ENCODE measurements at places on chromosomes 16 and 17. TPM values are rescaled to one million over a fixed set of nuclear protein-coding genes. Genes with fewer than 3 reads are reported as not detected.

DNA sequence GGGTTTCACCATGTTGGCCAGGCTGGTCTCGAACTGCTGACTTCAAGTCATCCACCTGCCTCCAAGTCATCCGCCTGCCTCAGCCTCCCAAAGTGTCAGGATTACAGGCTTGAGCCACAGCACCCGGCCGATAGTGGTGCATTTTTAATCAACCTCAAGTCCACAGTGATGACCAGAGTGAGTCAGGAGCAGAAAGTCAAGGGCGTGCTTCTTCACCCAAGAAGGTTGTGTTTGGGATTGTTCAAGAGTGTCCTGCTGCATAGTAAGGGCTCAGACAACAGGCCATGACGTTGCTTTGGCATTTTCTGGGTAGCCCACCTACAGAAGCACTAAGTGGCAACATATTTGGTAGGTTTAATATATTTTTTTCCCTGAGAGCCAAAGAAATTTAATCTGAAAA lies 108.3 kb upstream of the FAM20A start:
- no peak for DNase-seq

DNA sequence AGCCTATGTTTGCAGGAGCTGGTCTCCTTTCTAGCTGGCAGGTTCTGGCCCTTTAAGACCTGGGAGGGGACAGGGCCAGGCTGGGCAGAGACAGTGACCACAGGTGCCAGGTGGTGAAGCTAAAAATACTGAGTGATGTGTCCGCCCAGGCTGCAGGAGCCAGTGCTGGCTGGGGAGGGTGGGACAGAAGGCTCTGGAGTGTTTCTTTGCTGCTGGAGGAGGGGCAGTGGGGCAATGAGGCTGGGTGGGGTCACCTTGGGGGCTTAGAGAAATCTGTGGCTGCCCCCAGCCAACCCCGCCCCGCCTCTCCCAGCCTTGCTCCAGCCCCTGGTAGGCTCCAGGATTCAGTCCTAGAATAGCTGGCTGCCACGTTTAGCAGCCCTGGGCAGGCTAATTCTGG lies 30.4 kb upstream of the SBK1 start:
- no peak for DNase-seq

- no peak for DNase-seq
Observed at GRCh38 chr17:42230225-42230624, 35.9 kb upstream of the GHDC start.

DNA sequence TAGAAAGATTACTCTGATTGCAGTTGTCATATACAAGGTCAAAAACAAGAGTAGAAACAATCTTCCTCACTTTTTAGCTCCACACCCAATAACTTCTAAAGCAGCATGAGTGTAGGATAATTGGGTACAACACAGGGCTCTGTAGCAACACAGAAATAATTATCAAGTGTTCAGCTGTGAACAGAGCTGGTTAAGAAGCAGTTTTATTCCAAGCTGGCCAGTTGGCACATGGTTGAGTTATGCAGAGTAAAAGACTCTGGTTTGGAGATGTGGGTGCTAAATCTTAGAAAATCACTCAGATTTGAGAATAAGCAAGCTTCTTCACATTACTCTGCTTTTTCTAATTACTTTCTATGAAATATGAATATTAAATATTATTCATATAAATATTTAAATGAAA lies 118.5 kb downstream of the KIF2B start:
- no peak for DNase-seq

DNA sequence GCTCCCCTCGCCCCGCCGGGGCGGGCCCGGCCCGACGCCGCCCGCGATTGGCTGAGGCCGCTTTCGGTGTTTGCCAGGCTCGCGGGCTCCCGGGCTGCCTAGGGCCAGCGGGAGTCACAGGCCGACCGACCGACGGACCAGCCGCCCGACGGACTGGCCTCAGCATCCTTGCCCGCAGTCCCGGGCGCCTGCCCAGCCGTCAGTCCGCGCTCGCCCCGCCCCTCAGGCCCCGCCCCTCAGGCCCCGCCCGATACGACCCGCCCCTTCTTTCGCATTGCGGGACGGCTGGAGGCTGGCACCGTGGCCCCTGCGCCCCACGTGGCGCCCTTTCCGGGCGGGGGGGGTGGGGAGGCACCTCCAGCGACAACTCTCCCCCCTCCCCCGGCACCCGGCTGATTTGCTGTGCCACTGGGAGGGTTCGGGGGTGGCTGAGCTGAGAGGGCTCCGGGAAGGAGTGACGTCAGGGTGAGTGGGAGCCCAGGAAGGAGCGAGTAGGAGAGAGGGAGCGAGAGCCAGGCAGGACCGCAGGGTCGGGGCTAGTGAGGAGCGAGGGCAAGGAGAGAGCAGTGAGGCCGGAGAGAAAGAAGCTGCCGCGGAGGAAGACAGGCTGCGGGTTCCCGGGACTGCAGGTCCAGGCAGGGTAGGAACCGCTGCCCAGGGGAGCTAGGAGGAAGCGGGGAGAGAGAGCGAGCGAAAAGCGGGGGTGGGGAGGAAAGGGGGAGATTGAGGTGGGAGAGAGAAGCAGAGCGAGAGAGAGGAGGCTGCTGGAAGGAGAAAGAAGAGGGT lies at the start of gene ASPHD1:
Gene ASPHD1 (plus strand): TSS at position 387 of the 786 bp plus-strand sequence. CDS start 484 bp downstream, outside the sequence.
- peak; percentile 78 for DNase-seq

DNA sequence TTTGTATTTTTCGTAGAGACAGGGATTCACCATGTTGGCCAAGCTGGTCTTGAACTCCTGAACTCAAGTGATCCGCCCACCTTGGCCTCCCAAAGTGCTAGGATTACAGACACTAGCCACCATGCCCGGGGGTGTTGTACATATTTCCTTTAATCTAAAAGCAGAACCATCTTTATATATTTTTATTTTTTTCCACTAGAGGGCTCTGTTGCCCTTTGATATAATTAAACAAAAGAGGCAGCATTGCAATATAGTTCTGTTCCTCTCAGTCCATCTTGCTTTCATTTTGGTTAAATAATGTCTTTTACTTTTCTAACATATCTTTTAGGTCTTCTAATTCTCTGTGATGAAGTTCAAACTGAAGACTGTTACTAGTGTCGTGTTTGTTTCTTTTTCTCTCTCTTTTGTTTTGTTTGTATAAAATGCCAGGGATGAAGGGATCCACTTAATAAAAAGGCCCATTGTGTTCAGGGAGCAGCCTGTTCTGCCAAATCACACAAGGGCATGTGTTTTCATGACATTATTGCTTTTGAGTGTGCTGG lies 23.4 kb downstream of the WWOX start:
- peak; percentile 34 for DNase-seq

DNA sequence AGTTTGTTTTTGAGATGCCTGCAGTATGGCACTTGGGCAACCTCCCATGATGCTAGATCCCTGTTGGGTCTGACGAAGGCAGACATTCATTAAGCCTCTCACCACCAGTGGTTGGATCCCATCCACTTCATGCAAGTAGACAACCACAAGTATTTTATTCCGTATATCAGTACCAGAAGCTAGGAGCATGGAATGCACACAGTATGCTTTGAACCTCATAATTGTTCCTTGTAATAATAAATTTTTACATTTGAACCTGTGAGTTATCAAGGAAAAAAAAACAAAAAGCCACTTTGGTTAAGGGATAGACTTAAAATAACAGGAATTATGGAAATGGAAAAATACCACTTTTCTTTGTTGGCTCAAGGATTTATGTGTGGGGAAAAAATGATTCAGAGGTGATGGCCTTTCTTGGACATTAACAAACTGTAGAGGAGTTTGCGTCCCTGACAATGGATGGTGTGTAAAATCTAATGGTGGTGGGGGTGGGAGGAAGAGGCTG lies 107.1 kb upstream of the KCNJ16 start:
- peak; percentile 100 for DNase-seq

DNA sequence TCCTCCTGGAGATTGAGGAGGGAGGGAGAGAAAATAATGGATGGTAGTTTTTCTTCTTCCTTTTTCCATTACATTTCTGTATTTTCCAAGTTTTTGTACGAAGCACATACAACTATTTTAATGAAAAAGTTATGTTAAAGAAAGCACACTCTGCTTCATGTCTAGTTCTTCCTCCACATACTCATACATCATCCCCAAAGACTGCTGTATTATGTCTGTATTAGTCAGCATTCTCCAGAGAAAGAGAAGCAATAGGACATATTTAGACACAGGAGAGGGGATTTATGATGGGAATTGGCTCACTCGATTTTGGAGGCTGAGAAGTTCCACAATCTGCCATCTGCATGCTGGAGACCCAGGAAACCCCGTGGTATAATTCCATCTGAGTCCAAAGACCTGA lies 10.1 kb upstream of the ACSM2A start:
- DNase-seq, result no peak

DNA sequence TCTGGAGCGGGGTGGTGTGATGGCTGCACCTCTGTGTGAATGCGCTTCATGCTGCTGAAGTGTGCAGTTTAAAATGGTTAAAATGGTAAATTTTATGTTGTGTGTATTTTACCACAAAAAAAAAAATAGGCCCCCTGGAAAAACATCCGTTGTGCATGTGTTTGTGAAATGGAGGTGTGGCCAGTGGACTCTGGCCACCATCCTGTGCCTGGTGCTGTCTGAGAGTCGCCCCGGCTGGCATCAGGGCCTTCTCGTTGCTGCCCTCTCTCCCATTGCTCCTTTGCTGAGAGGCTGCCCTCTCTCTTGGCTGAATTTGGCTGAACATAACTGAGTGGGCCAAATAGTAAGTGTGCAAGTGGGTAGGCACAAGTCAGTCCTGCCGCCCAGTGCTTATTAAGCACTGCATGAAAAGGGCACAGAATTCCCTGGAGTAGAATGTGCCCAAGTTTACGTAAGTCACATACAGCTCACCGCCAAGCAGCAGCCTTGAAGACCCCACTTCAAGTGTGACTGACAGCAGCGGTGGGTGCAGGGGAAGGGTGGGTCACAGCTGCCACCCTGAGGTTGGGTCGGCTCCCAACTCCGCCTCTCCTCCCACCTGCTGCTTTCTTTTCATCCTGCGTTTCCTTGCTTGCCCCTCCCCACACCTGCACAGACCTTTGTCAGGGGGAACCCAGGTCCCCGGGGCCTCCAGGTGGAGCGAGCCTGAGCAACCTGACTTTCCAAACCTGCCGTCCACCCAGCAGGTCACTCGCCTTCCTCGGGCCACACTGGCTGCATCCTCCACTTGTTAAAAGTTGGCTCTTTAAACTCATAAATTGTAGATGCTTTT lies 46.8 kb downstream of the FOXK2 start:
- no peak for DNase-seq

DNA sequence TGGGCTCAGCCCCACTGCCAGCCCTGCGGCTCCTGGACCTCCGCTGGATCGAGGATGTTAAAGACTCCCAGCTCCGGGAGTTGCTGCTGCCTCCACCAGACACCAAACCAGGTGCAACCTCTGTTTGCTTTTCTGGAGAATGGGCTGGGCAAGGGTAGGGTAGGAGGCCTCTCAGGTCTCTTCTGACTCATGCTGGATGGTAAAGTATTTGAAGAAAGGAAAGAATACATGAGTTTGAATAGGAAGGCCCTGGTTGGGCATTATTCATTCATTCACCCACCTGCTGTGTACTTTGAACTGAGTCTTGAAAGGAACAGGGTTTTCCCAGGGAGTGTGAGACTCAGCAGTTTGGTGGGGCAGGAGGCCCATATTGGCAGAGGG lies 6.5 kb upstream of the ORAI3 start:
- no peak for DNase-seq

DNA sequence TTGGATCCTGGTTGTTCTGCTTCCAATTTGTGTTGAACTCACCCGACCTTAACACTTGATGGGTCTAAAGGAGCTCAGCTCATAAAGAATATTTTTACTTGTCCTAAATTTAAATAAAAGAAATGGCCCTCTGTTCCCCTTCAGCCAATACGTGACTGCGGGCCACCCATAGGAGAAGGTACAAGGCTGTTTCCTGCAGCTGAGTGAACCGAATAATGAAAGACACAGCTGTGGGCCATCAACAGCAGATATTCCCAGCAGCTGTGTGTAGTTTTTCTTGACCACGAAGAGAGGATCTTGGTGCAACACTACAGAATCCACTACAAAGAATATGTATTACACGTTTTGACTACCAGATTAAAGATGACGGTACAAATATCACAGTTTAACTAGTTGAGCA lies 1431.6 kb downstream of the CDH11 start:
- DNase-seq, result no peak

DNA sequence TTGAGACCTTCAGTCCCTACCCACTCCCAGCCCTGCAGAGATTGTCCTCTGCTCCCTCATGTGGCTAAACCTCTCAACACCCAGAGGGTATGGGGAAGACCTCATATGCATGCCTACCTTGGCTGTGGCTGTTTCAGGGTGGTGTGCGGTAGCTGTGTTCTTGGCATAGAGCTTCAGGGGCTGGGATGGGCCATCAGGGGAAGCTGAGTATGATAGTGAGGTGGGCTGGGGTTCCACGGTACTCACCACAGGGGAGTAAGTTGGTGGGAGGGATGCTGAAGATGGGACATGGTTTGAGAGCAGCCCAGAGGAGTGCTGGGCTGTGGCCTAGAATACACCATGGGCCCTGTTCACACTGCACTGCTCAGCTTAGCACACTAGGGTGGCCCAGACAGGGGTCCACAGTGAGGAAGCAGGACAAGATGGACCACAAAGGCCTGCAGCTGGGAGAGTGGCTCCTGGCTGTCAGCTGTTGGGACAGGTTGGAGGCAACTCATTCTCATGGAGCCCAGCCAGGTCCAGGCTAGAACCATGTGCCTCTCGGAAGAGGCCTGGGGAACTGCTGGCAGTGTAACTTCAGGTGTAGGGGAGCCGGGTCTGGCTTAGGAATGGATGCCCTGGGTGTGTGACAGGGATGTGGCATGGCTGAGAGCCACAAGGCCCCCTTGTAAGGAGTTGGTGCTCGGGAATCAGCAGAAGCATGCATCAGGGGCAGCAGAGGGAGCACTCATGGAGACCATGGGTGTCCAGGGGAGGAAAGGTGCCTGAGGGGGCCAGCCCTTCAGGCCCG lies 3.1 kb downstream of the MFAP4 start:
- no peak for DNase-seq

GRCh38 chr16:27906883-27907282 lies 156.6 kb downstream of the GSG1L start:
- no peak for DNase-seq

- DNase-seq, result no peak
Observed at GRCh38 chr17:76585033-76585648, 519 bp downstream of the ST6GALNAC2 start.

DNA sequence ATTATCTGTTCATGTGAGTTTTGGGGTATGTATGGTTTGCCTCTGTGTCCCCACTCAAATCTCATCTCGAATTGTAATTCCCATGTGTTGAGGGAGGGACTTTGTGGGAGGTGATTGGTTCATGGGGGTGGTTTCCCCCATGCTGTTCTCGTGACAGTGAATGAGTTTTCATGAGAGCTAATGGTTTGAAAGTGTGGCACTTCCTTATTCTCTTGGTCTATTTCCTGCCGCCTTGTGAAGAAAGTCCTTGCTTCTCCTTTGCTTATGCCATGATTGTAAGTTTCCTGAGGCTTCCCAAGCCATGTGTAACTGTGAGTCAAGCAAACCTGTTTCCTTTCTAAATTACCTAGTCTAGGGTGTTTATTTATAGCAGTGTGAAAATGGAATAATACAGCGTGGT lies 128.1 kb upstream of the HS3ST4 start:
- DNase-seq, result no peak

Gene RNF222
- total RNA-seq, result not detected

Gene WDR59
- 54.7 TPM for total RNA-seq

Gene CTRB1
- total RNA-seq, result not detected

Gene RAMP2
- total RNA-seq, result 6.1 TPM

Gene SPN
- total RNA-seq, result 0.07 TPM

Gene TSPOAP1
- 0.60 TPM for total RNA-seq
